Left hindlimb (tissue), 1 donor: ENCODE measurements at places on chromosomes 2 and 18.

DNA sequence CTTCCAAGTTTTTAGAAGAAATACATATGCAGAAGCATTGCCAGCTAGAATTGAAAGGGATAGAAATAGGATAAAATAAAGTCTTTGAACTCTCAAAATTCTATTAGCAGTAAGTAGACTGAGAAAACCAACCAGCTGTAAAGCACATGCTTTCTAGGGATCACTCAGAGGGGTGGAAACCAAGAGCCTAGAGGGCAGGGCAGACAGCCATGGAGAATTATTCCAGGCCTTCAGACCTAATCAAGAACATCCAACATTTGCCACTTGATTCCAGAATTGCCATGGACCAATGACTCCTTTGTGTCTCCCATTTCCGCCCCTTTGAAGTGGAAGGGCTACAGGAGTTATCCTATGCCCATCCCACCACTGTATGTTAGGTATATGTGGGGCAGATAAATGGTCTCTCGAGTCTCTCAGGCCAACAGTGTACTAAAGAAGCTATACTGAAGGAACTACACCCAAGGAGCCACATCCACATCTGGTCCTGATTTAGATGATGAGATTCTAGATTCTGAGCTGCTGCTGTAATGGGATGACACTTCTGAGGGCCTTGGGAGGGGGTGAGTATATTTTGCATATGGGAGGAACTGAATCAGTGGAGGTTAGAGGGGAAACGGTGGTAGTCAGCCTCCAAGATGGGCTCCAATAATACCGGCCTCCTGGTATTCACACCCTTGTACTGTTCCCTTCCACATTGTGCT is 4.0 kb downstream of the FARSB start:
- no peak for DNase-seq

DNA sequence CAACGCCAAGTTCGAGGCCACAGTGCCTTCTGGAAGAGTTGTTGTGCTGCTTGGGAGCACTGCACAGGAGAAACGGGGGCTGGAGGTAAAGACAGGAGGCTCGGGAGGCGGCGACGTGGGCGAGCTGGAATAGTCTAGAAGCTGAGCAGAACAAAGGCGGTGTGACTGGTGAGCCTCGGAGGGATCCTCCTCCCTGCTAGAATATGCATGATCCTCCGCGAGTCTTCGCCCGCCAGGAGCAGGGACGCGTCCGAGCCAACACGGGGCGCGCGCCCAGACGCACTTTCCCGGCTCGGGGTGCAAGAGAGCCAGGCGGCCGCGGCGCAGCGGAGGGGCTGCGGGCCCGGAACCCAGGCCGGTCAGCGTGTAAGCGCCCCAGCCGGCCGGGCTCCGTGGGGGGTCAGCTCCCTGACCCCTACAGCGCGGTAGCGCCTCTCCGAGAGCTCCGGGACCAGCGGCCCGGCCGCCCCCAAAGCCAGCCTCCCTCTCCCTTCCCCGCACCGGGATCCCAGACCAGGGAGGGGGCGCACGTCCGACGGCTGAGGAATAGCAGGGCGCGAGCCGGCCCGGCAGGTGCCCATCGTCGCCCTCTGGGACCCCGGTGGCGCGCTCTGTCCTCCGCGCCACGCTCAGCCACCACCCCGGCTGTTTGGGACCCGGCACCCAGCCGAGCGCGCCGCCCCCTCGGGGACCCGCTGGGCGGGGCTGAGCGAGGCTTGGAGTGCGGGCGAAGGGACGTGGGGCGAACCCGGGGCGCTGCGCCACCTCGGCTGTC is 62.5 kb downstream of the GNAL start:
- DNase-seq = no peak

- DNase-seq = no peak
Observed at GRCh38 chr2:241110089-241110606, 8.1 kb upstream of the MTERF4 start.

DNA sequence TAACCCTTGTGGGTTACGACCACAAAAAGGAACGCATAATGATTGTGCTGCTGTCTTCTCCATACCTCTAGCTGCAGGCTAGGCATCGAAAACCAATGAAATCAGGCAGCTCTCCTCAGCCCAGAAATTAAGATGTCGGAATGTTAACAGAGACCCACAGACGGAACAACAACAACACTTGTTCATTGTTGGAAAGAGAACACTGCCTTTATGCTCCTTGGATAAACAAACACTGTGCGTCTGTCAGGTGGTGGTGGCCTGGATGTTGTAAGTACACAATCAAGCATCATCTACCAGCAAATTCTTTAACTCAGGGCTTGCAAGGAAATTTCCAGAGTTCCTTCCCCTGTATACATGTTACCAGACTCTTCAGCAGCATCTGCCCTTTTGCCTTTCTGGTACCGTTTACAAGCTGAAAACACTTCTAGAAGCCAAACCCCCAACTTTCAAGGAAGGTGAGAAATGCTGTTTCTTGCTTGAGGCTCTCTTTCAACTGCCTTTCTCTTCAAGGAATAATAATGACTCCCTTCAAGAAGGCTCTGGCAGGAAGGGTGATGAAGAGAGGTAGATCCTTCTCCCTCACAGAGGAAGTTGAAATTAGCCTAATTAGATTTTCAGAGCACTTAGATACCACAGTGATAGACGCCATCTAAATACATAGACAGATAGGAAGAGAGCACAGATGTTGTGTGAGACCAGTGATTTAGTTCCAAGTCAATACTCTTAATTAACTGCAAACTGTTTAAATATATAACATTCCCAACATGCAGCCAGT is 332.7 kb downstream of the ZNF521 start:
- DNase-seq = no peak

DNA sequence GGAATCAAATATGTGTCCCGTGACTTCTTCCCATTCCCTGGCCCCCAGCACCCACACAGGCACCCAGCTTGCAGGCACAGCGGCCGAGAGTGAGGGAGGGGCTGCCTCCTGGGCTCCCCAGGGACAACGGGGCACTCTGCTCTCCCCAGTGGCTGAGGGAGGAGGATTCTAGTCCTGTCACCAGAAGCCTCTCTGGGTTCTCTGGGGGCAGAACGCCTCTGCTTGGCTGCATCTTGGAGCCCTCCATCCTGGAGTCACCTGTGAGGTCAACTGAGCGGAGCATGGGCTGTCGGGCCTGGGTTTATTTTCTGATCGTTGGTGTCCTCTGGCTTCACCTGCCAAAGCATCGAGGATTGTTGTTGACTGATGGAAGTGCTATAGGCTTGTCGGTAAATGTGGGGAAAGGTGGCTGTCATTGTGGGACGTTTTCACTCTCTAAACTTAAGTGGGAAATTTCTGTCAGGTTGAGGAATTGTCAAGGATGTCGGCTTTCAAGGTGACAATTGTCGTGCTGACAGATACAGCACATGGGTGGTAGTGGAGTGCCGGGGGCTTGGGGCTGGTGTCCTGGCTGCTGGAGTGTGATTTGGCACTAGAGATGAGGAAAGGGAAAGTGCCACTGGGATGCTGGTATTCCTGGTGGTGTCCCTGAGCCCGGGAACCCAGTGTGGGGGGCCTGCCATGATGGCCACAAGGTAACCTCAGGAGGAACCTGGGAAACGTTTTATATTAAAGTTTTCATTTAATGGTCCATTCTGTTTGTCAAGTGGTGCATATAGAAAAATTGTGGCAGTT is 13.6 kb downstream of the SH3RF3 start:
- no peak for DNase-seq

DNA sequence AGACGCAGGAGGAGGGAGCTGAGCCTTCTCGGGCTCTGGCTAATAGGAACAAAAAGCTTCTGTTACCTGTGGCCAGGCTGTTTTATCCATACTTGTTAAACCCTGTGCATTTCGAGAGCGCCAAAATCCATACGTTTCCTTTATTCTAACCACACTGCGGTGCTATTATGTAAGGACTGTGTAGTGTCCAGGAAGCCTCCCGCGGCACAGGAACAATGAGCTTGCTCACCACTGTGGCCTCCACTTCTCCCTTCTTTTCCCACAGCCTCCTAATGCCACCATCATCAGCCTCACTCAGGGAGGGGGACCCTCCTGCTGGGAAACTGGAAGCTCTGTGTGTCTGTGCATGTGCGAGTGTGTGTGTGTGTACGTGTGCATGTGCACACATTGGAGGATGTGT is 268.5 kb downstream of the HAUS1 start:
- no peak for DNase-seq

- no peak for DNase-seq
Observed at GRCh38 chr2:77086478-77086877, 435.7 kb downstream of the LRRTM4 start.

DNA sequence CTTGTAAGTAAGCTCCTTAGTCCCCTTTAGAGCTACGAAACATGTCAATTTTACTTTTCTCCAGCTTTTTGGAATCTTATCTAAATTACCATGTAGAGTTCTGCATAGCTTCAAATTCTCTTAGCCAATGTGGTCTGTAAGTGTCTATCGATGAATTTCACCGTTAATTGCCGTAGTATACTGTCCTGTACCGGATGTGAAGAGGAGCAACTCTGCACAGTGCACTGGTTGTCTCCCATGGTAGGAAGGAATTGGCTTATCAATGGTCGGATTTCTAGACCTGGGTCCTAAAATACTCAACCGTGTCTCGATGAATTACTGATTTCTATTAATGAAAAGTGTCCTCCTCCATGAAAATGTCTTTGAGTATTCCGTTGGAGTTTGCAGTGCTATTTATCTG is 1.9 kb downstream of the NOP58 start:
- DNase-seq = no peak
